ENCODE measurements at places on chromosomes 4 and X. TPM values are rescaled to one million over a fixed set of nuclear protein-coding genes. Genes with fewer than 3 reads are reported as not detected.

The IL1RAPL1 gene
- total RNA-seq = not detected

The EDA gene
- total RNA-seq = 0.83 TPM

The PABPC1L2A gene
- not detected for total RNA-seq

The MAGED4B gene
- total RNA-seq = 10.2 TPM

The RHOXF2B gene
- total RNA-seq = not detected

The DIPK2B gene
- not detected for total RNA-seq

The ANOS1 gene
- 0.04 TPM for total RNA-seq

All from A549 treated with AZD2906 at 1 μM for 4 hours (cell line).